ENCODE measurements at places on chromosomes 6 and 20. TPM values are rescaled to one million over a fixed set of nuclear protein-coding genes. Genes with fewer than 3 reads are reported as not detected.

CST5 gene
- not detected for total RNA-seq

FAXC gene
- 0.26 TPM for total RNA-seq

BMP2 gene
- 1.2 TPM for total RNA-seq

LY6G6D gene
- not detected for total RNA-seq

RCAN2 gene
- not detected for total RNA-seq

UNC5CL gene
- 0.12 TPM for total RNA-seq

CRIP3 gene
- total RNA-seq, result 0.47 TPM

ORC3 gene
- 13.5 TPM for total RNA-seq

TNXB gene
- 240 TPM for total RNA-seq

Measured in pericardium fibroblast (primary cell).